Right lung (tissue), 10 donors: ENCODE measurements at places on chromosomes 3 and 15.

DNA sequence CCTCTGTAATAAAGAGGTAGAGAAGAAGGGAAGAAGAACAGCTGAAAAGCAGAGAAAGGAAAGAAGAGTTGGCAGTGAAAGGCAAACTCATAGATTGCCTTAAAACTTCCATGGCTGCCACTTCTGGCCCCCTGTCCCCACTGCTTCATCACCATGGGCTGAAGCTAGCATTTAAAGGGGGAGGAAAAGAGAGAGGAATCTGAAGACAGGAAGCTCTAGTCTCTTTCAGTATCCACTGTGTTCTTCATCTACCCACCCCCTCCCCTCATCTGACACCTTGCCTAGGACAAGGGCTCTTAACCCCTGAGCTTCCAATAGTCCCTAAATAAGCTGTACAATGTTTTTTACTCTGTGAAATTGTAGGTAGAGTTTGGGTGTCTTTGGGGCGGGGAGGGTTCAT, 60.6 kb downstream of the ALCAM start:
- DNase-seq: no peak

- DNase-seq: no peak
Measured at GRCh38 chr3:10778492-10779292, 37.3 kb upstream of the SLC6A11 start.

- DNase-seq: no peak
Measured at GRCh38 chr3:11536132-11536935, 107.4 kb downstream of the VGLL4 start.

DNA sequence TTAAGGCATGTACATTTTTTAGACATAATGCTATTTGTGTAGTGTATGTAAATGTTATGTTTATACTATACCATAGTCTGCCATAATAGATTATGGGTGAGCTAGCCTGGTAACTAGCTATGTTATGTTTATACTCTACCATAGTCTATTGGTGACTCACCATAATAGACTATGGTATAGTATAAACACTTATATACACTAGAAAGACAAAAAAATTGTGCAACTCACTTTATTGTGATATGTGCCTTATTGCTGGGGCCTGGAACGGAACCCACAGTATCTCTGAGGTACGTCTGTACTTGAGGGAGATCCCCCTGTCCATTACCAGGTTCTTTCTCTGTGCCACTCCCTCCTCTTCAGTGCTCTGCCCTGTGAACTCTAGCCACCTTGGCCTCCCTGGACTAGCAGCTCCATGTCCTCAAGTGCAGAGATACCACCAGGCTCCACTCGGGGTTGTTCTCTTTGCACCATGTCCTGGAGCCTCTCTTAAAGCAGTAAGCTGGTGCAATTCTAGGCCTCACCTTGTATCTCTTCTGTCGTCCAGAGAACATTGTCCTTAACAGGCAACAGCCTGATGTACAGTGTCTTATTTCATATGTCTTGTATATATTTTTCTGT, 60.8 kb upstream of the PXYLP1 start:
- DNase-seq: no peak

- no peak for DNase-seq
Measured at GRCh38 chr3:53089511-53089910, 40.7 kb downstream of the RFT1 start.

- no peak for DNase-seq
Measured at GRCh38 chr3:51727500-51727899, 20.6 kb downstream of the GRM2 start.

- DNase-seq: no peak
Measured at GRCh38 chr3:100970477-100970990, 22.7 kb downstream of the ABI3BP start.

GRCh38 chr3:79018265-79018664, 749.5 kb downstream of the ROBO1 start:
- no peak for DNase-seq
